ENCODE measurements at places on chromosomes 5 and 9.

- DNase-seq = no peak
Measured at GRCh38 chr5:5306696-5307095, 115.8 kb upstream of the ICE1 start.

DNA sequence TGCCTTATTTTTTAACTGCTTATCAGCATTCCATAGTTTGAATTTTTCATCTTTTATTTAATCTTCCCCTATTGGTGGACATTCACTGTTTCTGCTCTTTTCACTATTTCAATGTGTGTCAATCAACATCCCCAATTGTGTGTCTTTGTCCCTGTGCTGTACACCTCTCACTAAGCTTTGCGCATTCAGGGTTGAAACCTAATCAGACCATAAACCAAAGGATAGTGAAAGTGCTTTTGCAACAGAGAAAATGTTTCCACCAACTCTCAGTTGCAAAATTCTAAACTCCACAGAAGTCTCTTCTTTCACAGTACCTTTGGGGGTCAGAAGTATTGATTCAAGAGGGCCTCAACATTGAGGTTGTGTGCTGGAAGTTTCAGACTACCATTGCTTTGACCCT is 127.1 kb upstream of the SAP30L start:
- DNase-seq = no peak

- DNase-seq = no peak
Measured at GRCh38 chr5:179336126-179336870, 9.0 kb downstream of the ADAMTS2 start.

DNA sequence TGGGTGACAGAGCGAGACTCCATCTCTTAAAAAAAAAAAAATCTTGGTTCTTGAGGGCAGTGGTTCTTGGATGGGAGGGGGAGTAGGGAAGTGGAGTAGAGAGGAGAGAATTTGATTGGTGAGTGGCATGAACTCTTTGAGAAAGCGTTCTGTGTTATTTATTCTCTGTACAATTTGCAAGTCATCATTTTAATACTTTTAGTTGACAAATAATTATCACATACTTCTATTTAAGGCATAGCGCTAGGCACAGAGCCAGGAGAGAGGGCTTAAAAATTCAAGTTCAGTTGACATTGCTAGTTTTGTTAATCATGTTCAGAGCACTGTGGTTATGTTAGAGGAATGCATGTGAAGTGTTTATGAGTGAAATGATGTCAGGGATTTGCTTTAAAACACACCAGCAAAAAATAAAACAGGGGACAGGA is 24.6 kb downstream of the HSDL2 start:
- no peak for DNase-seq

- no peak for DNase-seq
Measured at GRCh38 chr9:85502815-85503655, 238.7 kb downstream of the AGTPBP1 start.

DNA sequence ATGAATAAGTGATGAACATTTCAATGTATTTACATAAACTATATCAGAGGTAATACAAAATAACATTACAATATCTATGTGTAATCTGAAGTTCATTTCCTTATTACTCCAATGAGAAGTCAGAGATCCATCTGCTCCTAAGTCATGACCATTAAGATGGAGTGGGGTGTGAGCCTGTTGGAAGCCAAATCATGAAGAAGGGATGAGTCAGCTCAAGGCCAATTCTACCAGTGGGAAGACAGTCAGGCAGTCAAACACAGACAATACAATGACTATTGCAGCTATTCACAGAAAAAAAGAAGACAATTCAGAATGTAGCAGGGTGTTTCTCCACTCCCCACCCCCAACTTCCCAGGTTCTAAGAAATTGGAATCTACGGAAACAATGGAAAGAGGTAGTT is 155.0 kb downstream of the NFIB start:
- DNase-seq = no peak

- no peak for DNase-seq
Measured at GRCh38 chr5:1476181-1476966, 31.1 kb upstream of the SLC6A3 start.
